Activated T-helper 1 cell treated with anti-CD3 and anti-CD28 coated beads, Interleukin-12 subunit alpha, Interleukin-12 subunit beta, Interleukin-2, Interleukin-4 antibody, amounts not matched to agents 30 ng/mL and 10 ng/mL and 1 ng/mL, durations not matched to agents 14 hours and 24 hours and 36 hours (primary cell): ENCODE measurements at places on chromosomes 16 and 17.
A peak's percentile ranks its signal among the peaks of the same experiment; 100 is the strongest.

GRCh38 chr17:83098241-83099085, 19.1 kb downstream of the METRNL start:
- DNase-seq, result no peak

DNA sequence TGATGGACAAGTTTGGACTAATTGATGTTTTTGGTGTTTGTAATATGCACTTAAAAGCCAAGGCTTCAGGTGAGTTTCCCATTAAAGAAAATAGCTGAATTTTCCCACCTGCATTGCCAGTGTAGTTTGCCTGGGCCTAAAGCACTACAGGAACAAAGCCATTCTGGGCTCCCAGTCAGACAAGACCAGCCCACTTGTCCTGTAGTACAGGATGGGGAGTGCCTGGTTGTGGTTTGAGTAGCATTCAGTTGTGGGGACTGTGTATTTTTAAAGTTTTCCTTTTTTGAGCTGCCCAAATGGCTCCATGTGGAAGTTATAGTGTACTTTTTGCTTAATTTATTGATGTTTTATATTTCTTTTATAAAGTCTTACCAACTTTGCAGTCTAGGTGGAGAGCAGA, 91.7 kb downstream of the TANGO6 start:
- DNase-seq, result no peak

DNA sequence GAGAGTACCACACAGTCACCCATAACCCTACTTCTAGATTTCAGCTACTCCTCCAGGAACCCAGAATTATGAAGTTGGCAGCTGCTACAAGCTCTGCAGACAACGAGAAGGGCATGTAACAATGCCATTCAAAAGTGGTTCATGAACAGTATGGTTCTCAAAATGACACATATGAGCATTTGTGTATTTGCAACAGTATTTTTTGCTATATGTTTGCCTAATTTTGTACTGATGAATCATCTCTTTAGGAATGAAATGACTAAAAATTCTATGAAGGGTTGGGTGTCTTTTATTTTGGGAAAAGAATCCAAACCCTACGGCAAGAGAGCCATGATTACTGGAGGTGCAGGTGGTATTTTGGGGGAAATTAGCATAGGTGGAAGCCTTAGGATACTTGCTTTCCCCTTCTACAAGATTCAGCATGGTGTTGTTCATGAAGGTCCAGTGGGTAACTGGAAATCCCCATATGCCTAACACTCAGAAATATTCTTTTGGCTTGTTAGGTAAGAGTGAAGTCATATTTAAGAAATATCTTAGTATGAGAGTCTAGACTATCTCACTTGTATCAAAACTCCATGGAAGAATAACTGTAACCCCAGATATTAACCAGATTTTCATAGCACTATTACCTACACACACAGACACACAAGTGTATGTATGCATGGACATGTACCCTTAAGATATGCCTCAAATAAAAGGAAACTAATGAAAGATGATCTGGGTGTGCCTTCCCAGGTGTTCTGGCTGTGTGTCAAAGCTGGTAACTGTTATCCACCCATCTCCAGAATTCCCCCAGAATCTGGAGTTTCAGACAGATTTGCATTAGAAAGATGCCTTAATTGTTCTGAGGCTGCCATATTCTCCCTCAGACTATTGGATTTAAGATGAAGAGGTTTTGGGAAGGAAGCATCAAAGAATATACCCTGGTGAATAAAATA, 688.2 kb upstream of the SOX9 start:
- DNase-seq, result no peak

- no peak for DNase-seq
Observed at GRCh38 chr16:67718668-67719047, 458 bp downstream of the GFOD2 start.

- no peak for DNase-seq
Observed at GRCh38 chr16:75402821-75403475, 30.4 kb downstream of the CFDP1 start.

- no peak for DNase-seq
Observed at GRCh38 chr17:30939051-30939689, 17.4 kb downstream of the ADAP2 start.

DNA sequence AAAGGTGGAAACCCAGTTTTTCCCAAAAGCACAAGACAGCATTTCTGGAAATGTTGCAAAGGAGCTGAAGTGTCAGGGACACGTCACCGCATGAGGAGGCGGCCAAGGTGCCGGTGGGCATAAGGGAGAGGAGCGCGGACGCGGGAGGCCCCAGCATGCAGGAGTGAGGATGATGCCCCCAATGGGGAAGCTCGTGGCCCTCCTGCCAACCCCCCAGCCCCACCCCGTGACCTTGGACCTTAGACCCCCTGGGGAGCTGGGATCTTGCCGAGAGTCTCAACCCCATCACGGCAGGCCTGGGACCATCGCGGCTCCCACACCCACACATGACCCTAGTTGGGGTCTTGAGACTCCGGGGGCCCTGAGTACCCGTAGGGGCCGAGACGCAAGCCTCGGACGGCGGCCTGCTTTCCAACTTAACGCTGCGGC, 119.4 kb upstream of the METRNL start:
- DNase-seq, result no peak

- peak; percentile 2 for DNase-seq
Observed at GRCh38 chr16:12340151-12340733, 363.7 kb downstream of the SNX29 start.

GRCh38 chr16:52554334-52554733, 7.4 kb upstream of the TOX3 start:
- DNase-seq, result no peak

- DNase-seq, result no peak
Observed at GRCh38 chr16:30028438-30029076, 2.5 kb downstream of the TLCD3B start.

- DNase-seq, result no peak
Observed at GRCh38 chr16:87960296-87960695, 9.1 kb downstream of the BANP start.

GRCh38 chr17:45293413-45294211, 23.2 kb downstream of the MAP3K14 start:
- DNase-seq, result no peak

GRCh38 chr17:1639549-1640180, 5.9 kb downstream of the SCARF1 start:
- DNase-seq, result no peak

- no peak for DNase-seq
Observed at GRCh38 chr17:17443173-17443572, 33.6 kb upstream of the MED9 start.

DNA sequence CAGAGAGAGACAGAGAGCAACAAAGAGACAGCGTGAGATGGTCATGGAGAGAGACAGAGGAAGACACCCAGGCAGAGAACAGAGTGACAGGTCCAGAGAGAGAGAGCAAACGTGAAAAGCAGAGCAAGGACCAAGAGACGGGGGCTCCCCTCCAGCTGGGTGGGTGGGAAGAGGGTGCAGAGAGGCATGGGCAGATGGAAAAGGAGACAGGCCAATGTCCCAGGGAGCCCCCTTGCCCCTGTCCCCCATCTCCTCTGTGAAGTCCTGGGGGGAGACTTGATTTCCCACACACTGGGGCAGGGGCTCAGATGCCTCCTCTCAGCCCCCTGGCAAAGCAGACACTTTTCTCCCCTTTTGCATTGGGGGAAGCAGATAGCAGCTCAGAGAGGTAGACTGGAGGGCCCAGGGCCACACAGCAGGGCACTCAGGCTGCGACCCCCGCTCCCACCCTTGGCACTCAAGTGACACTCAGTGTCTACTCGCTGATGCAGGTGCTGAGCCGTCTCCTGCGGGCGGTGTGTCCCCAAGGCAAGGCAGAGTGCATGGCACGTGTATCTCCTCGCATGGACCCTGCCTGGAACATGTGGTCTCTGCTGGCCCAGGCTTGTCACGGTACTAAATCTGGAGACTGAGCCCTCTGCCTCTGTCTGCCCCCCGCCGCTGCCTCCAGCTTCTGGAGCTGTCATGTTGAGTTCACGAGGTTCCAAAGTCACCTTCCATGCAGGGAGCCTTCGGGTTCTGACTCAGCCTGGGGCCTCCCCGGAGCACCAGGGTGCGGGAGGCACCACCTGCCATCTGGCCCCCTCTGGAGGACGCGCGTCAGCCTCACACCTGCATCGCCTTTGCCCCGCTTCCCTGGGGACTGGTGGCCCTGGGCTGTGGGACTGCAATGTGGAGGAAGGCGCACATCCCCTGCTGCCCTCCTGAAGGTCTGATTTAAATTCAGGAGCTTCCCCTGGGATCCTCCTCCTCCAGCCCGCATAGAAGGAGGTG, 215.9 kb upstream of the GSE1 start:
- DNase-seq, result no peak

DNA sequence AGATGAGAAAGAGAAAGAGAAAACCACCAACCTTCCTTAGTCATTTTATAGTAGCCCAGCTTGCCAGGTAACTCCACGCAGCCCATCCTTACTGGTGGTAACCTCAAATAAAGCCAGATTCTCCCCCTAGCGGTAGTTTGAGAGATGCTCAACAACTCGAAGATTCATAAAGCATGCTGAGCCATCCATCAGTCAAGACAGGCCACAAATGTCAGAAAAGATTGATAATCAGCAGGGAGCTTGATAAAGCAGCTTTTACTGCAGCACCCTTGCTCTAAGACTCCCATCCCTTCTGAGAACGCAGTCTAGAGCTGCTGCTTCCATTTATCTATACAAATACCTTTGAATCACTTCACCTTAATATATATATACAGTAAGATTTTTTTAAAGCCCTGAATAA, 451.5 kb upstream of the HSBP1 start:
- DNase-seq, result no peak

DNA sequence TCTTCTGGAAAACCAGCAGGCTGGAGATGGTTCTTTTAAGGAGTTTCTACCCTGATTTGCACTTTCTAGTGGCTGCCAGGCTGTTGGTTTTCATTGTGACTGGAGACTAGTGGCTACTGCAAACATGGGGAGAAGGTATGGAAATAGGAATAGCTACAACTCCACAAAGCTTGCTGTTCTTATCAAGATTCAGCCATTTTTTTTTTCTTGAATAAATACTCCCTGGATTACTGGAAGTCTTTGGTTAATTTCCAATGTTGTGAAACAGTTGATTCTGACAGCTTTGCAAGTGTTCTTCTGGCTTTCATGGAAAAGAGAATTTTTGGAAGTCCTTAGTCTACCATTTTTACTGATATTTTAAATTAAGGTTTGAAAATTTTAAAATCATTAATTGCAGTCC, 277.7 kb downstream of the HS3ST3A1 start:
- DNase-seq, result no peak

- no peak for DNase-seq
Observed at GRCh38 chr16:56607109-56607618, 1.2 kb upstream of the MT2A start.

DNA sequence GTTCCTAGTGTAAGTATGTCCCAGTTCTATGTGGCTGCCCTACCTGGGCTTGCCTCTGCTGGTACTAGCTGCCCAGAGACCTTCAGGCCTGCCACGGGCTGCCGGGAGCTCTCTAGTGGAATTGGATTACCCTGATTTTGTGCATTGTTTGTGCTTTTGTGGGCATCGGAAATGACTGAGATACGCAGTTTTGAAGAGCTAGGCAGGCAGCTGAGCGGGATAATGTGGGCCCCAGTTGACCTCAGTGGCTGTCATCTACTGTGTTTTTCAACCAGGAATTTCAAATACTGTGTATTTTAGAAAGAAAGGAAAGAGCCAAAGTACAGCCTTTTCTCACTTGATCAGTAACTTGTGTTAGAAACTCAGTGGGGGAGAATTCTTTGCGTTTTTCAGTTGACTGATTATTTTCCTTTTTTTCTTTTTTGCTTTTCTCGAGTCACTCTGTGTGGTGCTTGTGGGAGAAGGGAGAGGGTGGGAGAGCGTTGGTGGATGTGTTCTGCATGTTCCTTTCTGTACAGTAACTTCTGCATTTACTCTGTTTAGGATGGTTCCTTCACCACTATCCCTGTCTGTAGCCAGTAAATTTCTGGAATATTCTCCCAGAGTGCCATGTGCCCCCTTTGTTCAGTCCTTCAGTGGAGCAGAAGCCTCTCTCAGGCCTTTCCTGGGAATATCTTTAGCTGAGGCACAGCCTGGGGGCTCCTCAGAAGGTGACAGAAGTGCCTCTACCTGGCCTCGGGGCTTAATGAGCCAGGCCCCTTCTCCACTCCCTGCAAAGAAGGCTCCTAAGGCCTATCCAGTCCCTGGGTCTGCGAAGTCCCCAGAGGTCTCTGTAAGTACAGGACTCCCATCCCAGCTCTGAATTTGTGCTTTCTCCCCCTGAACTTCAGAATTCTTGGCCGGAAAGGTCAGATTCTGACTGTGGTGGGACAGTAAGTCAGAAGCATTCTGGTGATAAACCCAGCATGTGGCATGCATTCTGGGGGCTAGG, 15.0 kb upstream of the SLC12A3 start:
- no peak for DNase-seq
